ENCODE measurements at places on chromosomes 1 and 21. TPM values are rescaled to one million over a fixed set of nuclear protein-coding genes. Genes with fewer than 3 reads are reported as not detected.

SPRR4 gene
- not detected for total RNA-seq

OR2G3 gene
- total RNA-seq: not detected

DNA sequence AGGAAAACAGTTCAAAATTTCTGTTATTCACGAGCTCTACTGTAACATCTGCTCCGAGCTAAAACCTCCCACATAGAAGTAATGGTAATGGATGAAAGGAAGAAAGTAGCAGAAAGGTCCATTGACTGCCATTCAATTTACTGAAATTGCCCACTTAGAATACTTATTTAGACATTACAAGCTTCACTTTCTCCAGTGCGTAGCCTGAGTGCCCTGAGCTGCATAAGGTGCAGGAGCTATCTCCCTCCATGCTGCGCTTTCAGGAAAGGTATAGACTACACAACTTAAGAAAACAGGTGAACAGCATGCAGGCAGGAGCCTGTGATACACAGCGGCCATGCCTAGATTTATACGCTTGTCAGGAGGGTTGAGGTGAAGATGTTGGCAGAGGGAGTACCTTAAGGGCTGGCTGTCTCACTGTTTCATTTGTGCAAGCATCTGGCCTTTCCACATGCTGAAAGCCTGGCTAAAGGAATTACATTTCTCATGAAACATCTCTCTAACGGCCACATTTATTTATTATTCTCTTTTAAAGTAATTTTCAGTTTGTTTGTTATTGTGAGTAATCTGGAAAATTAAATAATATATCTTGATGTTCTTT, 74.7 kb downstream of the RGS18 start:
- no peaks in the 10 kb centered on the region for H3K36me3 ChIP-seq
- H3K27me3 ChIP-seq: no peaks in the 10 kb centered on the region
- no peak overlapping the region for H3K4me3 ChIP-seq

DNA sequence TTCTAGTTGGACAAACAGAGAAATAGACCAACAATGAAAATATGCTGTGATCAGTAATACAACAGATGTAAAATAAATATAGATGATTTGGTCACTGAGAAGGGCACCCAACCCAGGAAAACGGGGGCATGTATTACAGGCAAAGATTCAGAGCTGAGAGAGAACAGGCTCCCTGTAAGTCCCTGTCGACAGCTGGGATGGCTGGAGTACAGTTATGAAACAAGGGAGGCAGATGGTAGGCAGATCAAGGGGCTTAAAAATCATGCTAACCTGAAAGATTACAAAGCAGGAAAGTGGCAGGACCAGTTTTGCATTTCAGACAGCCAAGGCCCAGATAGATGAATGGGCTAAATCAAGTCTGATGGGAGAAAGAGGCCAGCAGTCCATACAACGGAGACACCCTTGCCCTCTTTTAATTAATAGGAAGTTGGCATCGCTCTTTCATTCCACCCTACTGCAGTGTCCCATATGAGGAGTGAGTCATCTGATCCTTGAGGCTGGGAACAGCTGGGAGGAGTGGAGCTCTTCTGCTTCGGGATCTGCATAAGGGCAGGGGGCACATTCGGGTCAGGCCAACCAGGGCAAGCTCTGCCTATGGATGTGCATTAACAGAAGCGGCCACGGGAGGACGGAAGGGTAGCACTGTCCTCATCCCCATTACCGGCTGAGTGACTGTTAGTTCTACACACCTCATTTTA, 171.1 kb downstream of the DAB1 start:
- H3K27me3 ChIP-seq: no peaks in the 10 kb centered on the region
- H3K36me3 ChIP-seq: no peaks in the 10 kb centered on the region
- H3K4me3 ChIP-seq: no peak overlapping the region
- no peaks in the 10 kb centered on the region for H3K4me1 ChIP-seq
- no peak for DNase-seq
- no peak overlapping the region for H3K27ac ChIP-seq

DNA sequence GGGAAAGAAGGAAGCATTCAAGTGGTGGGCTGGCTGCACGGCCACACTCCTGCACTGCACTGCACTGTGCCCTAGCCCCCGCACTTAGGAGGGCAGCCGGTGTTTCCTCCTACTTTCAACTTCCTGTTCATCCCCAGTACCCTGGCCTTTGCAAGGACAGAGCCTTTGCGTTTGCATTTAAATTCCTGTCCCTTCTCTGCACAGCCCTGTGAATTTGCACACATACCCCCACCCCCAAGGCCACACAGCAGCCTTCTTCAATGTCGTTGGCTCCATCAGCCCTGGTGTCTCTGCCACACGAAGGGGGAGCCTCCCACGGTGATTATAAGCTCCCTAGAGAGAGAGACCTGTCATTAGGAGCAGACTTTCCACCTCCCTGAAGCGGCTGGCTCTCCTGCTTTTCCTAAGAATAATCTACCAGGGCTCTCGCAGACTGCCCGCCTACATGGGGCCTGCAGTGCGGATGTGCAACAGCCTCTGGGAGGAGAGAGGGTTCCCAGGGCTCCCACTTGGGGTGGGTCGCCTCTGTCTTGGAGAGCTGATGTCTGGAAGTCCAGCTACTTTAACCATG, 13.2 kb upstream of the SLC45A3 start:
- no peak overlapping the region for H3K4me3 ChIP-seq
- no peak for DNase-seq
- no peak overlapping the region for H3K27ac ChIP-seq
- H3K4me1 ChIP-seq: peaks cover 4% of the 10 kb centered on the region

Data from upper lobe of right lung (tissue), 1 donor.